ENCODE measurements at places on chromosomes 6 and 20.

GRCh38 chr6:74742793-74743508 is 462.9 kb downstream of the COL12A1 start:
- no peak for ATAC-seq

DNA sequence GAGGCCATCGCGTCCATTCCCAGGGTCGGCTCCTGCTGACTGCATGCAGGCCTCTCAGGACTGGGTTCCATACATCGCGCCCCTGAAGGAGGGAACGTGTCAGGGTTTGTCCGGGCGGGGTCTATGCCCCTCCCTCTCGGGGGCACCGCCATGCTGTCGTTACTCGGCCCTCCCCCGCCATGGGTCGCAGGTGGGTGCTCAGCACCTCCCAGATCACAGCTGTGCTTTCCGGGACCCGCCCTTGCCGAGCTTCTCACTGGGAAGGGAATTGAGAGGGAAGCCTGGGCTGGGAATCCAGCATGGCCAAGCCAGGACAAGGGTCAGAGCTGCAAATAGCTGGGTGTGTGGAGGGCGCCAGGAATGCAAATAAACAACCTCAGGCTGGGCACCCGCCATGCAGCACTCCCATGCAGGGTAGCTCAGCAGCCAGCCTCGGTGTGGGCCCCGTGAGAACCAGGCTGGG is at the start of gene FRMD1:
TSS of gene FRMD1 (minus strand) at position 270 of the 463 bp plus-strand sequence. CDS start at position 152, 118 bp downstream.
- ATAC-seq: no peak

DNA sequence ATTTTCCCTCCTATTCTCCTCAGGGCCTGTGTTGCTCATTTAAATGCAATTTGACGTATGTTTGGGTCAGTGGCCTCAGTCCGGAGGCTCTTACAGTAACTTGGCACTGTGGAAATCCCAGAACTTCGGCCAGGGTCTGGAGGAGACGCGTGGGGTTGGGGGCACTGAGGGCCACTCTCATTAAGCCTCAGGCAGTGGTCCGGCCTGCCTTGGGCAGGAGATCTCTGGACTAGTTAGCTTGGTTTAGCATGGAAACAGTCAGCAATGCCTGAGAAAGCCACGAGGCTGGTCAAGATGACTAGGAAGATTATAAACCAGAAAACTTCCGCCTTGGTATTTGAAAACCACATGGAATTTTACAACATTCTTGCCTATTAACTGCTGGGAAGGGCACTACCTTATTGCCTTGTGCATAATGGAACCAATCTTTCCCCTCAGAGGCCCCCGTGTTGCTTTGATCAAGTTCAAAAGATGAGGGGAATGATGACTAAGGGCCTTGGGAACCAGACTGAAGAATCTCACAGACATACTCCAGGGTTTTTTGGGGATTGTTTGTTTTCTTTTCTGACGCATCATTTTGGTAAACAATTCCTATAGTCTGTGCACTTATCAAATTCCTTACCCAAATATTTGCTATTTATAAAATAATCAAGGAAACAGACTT is 206.0 kb upstream of the PREP start:
- ATAC-seq: no peak

GRCh38 chr6:37785002-37785662 is 34.4 kb upstream of the ZFAND3 start:
- ATAC-seq: no peak

DNA sequence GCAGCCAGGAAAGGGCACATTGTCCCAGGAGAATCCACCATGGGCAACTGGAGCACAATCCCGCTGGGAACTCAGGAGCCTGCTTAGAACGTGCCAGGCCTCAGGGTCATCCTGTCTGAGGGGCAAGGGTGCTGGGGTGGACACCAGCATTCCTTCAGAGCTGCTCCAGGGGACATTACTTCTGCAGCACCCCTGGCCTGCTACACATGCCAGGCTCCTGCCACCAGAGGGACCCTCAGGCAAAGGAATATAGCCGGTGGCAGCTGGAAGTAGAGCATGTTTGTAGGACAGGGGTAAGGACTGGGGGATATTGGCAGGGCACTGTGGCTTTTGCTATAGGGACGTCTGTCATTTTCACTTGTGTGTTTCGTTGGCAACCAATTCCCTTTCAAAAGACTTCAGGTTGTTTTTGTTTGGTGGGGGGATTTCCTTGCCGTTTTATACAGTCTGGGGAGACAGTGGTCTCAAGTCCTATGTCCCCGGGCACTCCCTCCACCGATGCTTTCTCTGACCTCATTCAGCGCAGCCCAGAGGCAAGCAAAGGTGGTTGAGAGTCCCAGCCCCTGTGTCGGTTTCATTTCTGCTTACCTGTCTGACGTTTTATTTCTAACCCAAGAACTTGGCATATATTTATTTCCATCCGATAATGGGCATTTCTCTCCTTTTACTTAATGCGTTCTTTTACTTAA is 130.8 kb downstream of the JPH2 start:
- ATAC-seq: no peak

- ATAC-seq: no peak
Measured at GRCh38 chr6:141077355-141078333, 1055.1 kb upstream of the GJE1 start.

GRCh38 chr6:112503091-112503596 is 156.0 kb downstream of the RFPL4B start:
- no peak for ATAC-seq

- ATAC-seq: no peak
Measured at GRCh38 chr6:26269531-26270485, 95.2 kb upstream of the BTN3A2 start.

- ATAC-seq: no peak
Measured at GRCh38 chr6:15297895-15298590, 52.2 kb downstream of the JARID2 start.

DNA sequence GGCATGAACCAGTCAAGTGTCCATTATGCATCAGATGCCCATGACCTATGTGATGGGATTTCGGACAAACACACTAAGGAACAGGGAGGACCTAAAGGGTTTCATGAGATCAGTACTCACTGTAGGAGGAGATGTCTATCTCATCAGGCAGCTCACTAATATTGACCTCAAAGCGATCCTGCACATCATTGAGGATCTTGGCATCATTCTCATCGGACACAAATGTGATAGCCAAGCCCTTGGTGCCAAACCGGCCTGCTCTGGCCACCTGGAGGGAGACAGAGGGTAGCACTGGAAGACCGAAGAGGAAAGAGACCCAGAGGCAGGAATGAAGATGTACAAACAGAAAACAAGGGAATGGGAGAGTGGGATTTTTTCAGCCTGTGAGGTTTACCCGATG is 1.9 kb downstream of the MCCD1 start:
- no peak for ATAC-seq

DNA sequence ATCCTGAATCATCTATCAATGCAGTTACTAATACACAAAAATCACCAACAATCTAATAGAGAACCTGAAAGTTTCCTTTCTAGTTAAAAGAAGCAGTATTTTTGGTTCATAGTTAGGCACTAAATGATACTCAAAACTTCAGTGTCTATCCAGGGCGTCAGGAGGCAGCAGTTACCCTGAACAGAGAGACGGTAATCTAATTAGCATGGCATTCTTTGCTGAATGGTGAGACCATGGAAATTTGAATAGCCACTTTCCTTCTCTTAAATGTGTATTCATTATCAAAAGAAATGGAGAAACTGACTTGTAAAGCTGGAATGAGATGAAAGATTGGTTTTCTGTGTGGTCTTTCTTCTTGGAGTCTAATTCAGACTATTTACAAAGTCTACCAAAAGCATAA is 146.6 kb upstream of the BMP5 start:
- no peak for ATAC-seq

DNA sequence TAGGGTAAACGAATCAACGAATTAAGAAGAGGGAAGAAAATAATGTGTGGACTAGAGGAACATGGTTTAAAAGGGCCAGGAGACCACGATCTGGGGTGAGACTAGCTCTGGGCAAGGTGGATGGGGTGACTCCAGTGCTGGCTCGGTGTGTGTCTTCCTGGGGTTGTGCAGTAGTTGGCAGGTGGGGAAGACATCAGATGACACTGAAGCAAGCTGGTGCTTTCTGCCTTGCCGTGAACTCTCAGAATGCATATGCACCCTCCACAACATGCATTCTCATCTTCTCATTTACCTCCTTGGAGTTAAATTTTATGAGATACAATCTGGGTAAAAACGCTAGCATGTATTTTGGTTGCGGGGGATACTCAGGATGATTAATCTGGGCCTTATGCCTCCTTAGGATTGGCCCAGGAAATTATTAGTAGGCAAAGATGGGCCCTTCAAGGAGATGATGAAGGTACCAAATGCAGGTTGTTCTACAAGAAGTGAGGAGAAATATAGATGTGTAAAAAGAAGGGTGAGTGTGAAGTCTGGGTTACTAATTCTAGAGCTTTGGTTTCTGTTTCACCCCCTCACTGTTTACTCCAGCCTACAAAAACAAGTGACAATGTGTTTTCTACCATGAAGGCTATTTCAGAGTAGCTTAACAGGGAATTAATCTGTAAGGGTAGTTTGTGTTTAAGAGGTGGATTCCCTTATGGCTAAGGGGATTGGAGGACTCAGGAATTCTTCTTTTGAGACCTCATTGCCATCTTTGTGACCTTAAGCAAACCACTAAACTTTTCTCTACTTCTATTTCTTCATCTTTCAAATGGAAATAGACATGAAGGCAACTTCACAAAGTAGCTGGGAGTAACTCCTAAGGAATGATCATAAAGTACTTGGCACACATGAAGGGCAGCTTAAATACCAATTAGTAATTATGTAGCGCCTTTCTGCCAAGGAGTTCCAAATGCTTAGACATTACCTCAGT is 71.0 kb upstream of the SUPT3H start:
- no peak for ATAC-seq

DNA sequence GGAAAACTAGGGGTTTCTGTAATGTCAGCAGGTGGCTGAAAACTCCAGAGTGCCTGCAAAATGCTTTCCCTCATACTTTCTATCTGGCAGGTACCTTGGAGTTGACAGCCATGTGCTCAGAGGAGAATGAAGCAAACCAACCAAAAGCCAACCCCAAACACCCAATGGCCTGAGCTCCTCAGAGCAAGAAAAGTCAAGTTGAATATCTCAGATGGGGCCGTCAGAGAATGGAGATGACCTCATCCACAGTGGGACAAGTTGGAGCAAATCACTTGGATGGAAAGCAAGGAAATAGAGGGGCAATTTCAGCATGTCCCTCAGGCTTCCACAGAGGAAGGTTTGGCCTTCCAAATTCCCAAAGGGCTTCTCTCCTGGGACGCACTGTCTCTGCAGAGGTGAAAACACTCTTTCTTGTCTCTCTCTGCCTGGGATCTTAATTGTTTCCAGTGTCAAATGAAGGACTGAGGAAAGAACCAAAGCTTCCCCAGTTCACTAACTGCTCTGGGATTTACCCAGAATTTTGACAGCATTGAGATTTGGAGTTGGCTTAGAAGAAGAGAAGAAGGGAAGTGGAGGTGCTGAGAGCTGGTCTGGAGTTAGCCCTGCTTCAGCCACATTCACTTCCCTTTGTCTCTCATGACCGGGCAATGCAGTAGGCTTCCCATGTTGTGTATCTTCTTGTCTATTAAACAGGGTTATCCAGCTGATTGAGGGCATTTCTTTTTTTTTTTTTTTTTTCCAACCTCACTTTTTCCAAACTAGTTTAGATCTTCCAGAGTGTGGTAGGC is 42.2 kb downstream of the PRND start:
- no peak for ATAC-seq

DNA sequence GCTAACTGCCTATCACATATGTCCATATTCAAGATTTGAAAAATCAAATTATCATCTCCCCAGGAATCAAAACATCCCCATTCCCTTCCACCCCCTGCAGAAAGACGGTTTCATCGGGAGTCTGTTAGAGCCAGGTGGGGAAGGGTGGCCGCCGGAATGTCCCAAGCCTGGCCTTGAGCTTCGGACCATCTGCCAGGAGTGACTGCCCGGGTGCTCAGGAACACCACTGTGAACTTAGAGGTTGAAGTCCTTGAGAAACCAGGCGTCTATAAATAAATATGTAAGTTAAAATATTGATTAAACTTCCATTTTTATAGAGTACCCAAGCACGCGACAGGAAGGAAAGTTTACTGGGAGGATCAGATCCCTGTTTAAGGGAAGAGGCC is 250.8 kb downstream of the DLL1 start:
- no peak for ATAC-seq

DNA sequence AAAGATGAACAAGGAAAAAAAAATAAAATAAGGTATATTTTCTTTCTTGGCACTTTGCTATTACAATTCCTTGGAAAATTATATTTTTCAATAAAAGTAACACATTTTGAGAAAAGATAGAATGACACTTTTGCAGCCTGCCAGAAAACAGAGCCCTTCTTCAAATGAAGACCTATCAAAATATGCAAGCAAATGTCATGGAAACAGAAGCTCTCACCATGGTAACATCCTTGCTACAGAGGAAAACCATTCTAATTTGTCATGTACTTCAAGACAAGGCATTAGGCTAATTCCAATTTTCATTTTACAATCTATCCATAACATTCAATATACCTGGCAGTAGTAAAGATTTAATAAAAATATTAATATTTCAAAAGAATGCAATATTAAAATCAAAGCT is 177.9 kb downstream of the RNGTT start:
- ATAC-seq: no peak

DNA sequence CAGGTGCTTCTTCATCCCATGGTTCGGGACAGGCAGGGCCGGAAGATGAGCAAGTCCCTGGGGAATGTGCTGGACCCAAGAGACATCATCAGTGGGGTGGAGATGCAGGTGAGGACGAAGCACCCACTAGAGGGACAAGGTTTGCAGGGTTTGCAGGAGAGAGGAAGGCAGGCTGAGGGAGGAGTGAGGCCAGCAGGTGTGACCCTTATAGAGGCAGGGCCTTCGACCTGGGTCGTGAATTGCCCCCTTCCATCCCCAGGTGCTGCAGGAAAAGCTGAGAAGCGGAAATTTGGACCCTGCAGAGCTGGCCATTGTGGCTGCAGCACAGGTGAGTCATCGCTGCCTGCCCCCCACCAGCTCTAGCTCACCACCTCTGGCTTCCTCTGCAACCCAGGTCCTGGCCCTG is 8.4 kb downstream of the VARS2 start:
- no peak for ATAC-seq

GRCh38 chr6:28239636-28240035 is 12.4 kb downstream of the ZKSCAN4 start:
- ATAC-seq: no peak

GRCh38 chr20:10982692-10983091 is 308.9 kb upstream of the JAG1 start:
- no peak for ATAC-seq

- ATAC-seq: no peak
Measured at GRCh38 chr20:20259533-20259932, 108.4 kb upstream of the INSM1 start.

DNA sequence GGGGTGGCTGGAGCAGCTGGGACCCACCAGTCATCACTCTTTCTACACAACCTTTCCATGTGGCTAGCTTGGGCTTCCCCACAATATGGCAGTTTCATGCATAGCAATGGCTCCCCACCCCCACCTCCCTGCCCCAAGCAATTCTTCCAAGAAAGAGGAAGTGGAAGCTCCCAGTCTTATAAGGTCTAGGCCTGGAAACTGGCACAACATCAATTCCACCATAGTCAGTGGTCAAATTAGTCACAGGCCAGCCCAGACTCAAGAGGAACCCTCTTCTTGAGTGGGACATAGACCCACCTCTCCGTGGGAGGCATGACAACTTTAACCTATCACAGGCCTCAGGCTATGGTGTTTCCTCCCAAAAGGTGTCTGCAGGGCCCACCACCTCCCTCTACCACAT is 17.7 kb downstream of the TGM6 start:
- ATAC-seq: no peak
